ENCODE measurements at places on chromosomes 6 and 20.

- DNase-seq = no peak
These were observed 23.1 kb upstream of the NEDD9 start for GRCh38 chr6:11255610-11256009.

DNA sequence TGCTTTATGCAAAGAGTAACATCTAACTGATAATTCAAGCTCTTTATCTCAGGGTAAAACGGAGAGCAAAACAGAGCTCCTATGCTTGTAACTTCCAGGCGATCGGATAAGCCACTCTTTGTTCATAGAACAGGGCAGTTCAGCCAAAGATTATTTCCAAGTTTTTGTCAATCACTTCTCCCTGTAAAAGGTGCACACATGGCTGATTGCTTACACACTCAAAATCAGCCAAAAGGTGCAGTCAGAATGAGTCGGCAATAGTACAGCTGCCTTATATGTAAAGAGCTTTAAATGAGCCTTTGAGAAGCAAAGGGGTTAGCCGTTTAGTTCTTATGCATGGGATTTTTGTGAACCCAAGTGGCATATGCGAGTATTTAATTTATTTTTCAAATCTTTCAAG is 449.6 kb upstream of the POU3F2 start:
- DNase-seq = no peak

- DNase-seq = no peak
These were observed 50.5 kb upstream of the SCAF8 start for GRCh38 chr6:154682633-154683125.

GRCh38 chr6:105374010-105374420 is 28.9 kb downstream of the PREP start:
- no peak for DNase-seq

DNA sequence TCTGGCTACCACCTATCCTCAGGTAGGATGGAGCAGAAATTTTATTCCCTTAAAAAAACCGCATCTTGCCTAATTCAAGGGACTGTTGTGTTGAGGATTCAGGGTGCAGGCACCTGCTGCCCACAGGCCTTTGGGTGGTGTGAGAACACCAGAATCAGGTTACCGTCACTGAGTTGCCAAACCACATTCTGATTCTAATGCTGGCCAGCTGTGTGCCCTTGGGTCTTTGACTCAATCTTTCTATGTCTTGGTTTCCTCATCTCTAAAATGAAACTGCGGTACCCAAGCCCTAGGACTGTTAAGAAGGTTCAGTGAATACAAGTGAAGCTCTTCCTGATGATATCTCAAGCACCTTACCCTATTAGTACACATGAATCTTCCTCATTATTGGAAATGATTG is 827.3 kb downstream of the DHX35 start:
- DNase-seq = no peak

- no peak for DNase-seq
These were observed 151.0 kb downstream of the SCML4 start for GRCh38 chr6:107673076-107673494.

GRCh38 chr6:108798670-108799353 is 49.4 kb upstream of the ARMC2 start:
- DNase-seq = no peak

- DNase-seq = no peak
These were observed 188.1 kb upstream of the BMP2 start for GRCh38 chr20:6579417-6579816.

DNA sequence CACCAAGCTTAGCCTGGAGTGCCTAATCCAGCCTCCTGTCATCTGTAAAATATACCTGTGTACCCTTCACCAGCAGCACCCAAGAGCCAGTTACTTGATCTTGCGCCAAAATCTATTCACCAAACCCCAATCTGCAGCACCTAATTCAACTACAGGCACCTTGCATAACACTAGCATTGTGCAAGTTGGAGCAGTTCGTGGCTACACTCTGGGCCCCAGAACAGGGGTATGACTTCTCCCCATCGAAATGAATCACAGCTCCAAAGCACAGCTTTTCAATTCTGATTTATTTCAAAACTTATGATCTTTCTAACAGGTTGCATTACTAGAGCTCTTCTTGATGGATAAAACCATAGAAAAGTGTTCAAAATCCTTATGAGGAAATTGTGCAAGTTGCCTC is 100.4 kb upstream of the TCF21 start:
- no peak for DNase-seq

DNA sequence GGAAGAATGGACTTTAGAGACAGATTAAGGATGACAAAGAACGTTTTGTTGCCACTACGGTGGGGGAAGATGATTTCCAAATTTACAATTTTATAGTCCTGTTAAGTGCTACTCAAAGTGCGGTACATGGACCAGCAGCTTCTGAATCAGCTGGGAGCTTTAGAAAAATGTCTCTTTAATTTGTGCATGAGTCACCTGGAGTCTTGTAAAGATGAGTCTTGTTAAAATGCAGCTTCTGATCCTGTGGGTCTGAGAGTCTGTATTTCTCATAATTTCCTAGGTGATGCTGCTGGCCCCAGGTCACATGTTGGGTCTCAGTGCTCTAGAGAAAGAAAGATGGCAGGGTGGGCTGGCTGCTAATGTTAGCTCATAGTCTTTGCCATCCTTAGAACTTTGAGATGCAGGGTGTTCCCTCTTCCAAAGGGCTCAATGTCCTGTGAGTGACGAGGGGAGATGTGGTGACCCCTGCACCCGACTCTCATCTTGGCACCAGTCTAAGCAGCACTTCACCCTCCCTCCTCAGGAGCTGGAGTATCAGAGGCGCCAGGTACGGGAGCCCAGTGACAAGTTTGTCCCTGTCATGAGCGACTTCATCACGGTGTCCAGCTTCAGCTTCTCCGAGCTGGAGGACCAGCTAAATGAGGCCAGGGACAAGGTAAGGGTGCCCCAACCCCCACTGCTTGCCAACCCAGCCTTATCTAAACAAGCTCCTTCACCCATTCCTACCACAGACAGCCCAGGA is 34.5 kb downstream of the MOCS1 start:
- no peak for DNase-seq

- DNase-seq = no peak
These were observed 1.3 kb upstream of the HLA-A start for GRCh38 chr6:29941016-29941415.

DNA sequence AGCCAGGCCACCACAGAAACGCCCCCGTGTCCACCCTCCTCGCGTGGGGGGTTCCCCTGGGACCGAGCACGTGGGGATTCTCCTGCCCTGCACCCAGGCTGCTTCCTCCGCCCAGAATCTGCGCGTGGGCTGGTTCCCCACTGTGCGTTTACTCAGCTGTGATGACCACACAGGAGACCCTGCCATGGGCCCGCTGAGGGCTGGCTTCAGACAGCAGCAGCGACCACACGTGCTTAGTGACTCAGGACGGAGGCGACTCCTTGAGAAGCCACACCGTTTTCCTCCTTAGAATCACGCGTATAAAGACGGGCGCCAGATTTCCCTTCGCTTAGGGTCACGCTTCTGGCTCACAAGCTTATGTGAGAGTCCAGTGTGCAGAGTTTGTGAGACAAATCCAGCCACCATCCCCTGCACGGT is 63.9 kb upstream of the PDE10A start:
- no peak for DNase-seq

DNA sequence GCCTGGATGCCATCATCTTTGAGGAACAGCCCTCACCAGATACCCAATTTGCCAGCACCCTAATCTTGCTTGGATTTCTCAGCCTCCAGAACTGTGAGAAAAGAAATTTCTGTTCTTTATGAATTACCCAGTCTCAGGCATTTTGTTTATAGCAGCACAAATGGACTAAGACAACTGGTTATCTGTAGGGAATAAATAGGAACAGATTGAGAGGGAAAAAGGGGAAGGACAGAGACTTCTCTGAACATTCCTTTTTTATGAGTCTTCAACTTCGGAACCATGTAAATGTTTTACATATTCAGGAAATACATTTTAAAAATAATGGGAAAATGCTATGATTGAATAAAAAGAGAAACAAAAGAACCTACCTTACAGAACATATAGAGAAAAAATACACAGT is 20.9 kb downstream of the KCTD20 start:
- DNase-seq = no peak

GRCh38 chr6:51108563-51109234 is 290.0 kb downstream of the TFAP2B start:
- no peak for DNase-seq

Data from left renal pelvis (tissue), 4 donors.